ENCODE measurements at places on chromosomes 16 and 17. TPM values are rescaled to one million over a fixed set of nuclear protein-coding genes. Genes with fewer than 3 reads are reported as not detected.
A peak's percentile ranks its signal among the peaks of the same experiment; 100 is the strongest.

ACSM2B gene
- not detected for total RNA-seq

KRT39 gene
- total RNA-seq: not detected

KCNJ16 gene
- total RNA-seq: not detected

PRRT2 gene
- 3.3 TPM for total RNA-seq

PABPN1L gene
- total RNA-seq: not detected

AGRP gene
- not detected for total RNA-seq

CLDN7 gene
- total RNA-seq: 888 TPM

SLFN14 gene
- total RNA-seq: not detected

HES7 gene
- total RNA-seq: not detected

- peak; percentile 41 for DNase-seq
Observed at GRCh38 chr17:46991617-46992016, 12.6 kb upstream of the RPRML start.

DNA sequence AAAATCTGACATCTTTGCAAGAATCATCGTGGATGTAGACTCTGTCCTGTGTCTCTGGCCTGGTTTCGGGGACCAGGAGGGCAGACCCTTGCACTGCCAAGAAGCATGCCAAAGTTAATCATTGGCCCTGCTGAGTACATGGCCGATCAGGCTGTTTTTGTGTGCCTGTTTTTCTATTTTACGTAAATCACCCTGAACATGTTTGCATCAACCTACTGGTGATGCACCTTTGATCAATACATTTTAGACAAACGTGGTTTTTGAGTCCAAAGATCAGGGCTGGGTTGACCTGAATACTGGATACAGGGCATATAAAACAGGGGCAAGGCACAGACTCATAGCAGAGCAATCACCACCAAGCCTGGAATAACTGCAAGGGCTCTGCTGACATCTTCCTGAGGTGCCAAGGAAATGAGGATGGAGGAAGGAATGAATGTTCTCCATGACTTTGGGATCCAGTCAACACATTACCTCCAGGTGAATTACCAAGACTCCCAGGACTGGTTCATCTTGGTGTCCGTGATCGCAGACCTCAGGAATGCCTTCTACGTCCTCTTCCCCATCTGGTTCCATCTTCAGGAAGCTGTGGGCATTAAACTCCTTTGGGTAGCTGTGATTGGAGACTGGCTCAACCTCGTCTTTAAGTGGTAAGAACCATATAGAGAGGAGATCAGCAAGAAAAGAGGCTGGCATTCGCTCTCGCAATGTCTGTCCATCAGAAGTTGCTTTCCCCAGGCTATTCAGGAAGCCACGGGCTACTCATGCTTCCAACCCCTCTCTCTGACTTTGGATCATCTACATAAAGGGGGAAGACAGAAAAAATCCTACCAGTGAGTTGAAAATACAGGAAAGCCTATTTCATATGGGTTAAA, at the start of gene G6PC1:
G6PC1 (plus strand) TSS at position 340 of the 872 bp plus-strand sequence; CDS start at position 418, 78 bp downstream.
- peak; percentile 64 for DNase-seq

DNA sequence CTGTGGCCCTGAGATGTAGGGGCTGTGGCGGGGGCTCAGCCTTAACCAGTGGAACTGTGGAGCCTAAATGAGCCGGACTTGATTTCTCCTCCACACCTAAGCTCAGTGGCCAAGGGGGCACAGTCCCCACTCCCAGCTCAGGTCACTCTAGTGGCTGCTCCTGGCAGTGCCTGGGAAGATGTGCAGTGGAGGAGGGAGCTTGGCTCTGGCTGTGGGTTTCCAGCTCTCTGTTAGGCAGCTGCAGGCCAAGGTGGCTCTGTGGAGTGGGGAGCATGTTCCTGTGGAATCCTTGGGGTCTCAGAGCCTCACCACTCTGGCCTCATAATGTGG, 76.3 kb downstream of the AMFR start:
- no peak for DNase-seq

DNA sequence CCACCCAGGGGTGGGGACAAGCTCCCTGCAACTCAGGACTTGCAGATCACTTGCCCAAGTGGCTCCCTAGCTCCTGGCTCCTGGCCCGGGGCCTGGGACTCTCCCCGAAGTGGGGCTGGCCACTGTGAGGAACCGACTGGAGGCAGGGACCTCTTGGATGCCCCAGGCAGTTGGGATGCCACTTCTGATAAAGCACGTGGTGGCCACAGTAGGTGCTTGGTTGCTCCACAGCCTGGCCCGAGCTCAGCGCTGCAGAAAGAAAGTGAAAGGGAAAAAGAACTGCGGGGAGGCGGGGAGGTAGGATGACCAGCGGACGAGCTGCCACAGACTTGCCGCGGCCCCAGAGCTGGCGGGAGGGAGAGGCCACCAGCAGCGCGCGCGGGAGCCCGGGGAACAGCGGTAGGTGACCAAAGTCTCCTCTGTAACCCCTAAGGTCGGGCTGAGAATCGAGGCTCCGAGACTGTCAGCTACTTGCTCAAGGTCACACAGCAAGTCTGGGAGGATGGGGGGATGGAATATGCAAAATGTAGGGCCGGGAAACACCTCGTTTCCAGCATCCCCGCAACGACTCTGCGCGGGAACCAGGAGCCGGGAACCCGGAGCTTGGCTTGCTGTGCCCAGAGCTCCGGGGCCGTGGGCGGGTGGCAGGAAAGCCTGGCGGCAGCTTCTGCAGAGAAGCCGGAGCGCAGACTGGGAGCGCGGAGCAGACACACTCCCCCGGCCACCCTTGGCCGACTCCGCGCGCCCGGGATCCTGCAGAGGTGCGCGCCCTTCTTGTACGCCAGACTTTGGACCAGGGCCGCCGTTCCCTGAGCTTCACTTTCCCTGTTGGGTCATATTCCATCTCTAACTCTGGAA, 1.9 kb downstream of the CIITA start:
- peak; percentile 82 for DNase-seq

- no peak for DNase-seq
Observed at GRCh38 chr16:4190712-4191333, 51.1 kb downstream of the SRL start.

GRCh38 chr17:59423137-59423724, 91.8 kb downstream of the YPEL2 start:
- DNase-seq: no peak

- no peak for DNase-seq
Observed at GRCh38 chr16:24493821-24494220, 45.5 kb upstream of the RBBP6 start.

DNA sequence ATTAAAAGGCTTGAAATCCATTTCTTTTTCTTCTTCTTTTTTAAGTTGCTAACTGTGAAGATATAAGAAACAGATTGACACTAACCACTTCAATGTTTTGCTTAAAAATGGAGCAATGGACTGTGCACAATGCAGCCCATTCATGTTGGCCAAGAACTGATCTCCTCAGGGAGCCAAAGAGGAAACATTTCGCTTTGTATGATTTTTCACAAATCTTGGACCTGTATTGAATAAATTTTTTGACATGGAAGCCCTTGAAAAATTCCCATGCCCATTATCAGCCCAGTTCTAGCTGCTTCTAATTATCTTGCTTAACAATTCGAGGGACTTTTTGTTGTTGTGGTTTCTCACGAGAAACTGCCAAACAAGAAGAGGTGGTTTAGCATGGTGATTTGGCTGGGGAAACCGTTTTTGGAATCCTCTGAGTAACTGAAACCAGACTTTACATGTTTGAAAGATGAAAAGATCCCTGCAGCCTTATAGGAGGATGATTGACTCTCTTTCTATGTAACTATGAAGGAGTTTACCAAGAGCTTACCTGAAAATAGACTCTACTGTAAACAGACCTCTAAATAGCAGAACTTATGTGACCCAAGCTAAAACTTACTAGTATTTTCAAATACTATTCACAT, 1389.4 kb upstream of the GOT2 start:
- no peak for DNase-seq

GRCh38 chr17:73595479-73595878, 48.8 kb downstream of the SDK2 start:
- peak; percentile 62 for DNase-seq

DNA sequence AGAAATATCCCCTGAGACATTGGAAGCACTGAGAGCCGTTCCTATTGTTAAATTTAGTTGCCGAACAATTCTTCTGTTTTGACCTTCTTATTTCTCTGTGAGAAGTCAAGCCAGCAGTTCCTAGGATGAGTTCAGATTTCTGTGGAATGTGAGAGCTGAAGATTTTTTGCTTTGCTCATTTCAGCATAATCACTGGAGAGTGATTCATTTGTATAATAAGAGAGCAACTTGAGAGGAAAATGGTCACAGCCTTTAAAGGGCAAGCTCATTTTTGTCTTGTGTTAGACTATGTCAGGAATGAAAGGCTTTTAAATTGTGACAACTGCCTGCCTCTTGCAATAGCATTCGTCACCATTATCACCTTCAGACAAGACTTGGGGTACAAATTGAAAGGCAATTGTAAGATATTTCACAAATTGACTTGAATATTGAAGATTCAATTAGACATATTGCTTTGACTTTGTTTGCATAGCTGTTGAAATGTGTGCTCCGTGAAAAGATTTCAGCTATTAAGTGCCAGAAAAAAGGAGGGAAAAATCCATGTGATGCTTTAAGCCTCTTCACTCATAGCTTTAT, 900.0 kb upstream of the GOT2 start:
- no peak for DNase-seq

GRCh38 chr17:81328978-81329926, 34.1 kb upstream of the SLC38A10 start:
- peak; percentile 95 for DNase-seq

DNA sequence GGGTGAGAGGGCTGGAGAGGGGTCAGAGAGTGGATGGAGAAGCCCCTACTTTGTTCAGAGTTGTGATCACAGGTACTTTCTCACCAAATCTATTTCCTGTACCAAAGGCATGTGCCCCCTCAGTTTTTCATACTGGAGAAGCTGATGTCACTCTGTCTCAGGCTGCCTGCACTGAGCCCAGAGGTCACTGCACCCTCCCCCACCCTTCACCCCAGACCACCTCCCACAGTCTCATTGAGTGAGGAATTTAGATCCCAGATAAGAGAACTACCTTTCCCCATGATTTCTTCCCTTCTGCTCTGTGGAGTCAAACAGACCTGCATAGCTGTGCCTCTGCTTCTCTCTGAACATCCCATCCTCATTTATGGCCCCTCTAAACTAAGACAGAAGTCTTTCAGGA, 140.0 kb upstream of the IRX6 start:
- DNase-seq: no peak

GRCh38 chr16:2591476-2592240, 53.8 kb downstream of the PDPK1 start:
- DNase-seq: no peak

Measured in Peyer's patch (tissue), 4 donors.